ENCODE measurements at places on chromosomes 3 and 15.

- DNase-seq, result peak; percentile 63
Measured at GRCh38 chr3:127529346-127530188, 61.0 kb downstream of the TPRA1 start.

GRCh38 chr3:193805448-193805847 is 212.4 kb downstream of the OPA1 start:
- no peak for DNase-seq

DNA sequence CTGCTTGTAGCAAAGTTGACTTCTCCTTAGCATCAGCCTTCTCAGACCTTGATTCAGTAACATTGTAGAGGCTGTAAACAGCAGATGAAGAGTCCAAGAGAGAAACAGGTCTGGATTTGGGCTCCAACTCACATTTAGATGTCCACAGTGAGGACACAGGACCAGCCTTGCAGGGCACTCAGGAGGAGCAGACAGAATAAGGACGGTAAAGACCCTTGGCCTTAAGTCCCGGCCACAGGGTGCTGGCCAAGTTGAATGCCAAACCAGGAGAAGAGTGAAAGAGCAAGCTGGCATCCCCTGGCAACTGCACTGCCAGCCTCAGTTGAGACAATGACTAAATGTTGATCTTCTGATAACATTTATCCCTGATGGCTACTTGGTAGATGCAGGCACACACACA is 136.3 kb downstream of the LRRK1 start:
- DNase-seq, result no peak

- no peak for DNase-seq
Measured at GRCh38 chr15:80834906-80835305, 55.7 kb downstream of the CEMIP start.

DNA sequence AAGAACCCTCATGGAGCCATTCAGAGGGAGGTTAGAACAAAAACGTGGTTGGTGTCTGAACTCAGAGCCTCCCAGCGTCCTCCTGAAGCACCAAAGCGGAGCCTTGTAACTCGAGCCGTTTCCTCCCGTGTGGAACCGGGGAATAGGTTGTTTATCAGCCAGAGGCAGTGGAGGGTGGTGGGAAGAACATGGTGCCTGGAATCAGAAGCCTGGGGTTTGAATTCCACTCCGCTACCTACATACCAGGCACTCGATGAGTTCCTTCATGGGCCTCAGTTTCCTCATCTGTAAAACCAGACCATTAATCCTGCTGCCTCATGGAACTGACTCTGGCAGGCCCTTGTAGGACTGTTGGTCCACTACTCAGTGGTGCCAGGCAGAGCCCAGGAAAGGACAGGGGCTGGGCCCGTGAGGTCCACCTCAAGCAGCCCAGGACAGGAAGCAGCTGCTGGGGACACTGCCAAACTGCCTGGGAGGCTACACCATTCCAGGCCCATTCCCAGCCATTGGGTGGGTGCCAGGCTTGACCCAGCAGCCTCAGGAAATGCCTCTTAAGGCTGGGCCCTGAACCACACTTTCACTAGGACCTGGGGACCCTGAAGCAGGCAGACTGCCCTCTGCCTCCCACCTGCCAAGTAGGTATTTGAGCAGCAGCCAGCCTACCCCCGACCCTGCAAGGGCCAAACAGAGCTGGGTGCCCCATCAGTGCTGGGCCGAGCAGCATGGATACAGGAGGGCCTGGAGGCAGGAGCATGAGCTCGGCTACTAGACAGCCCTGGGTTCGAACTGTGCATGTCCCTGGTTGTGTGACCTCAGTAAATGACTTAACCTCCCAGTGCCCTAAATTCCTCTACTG is 33.4 kb downstream of the PRKCD start:
- no peak for DNase-seq

DNA sequence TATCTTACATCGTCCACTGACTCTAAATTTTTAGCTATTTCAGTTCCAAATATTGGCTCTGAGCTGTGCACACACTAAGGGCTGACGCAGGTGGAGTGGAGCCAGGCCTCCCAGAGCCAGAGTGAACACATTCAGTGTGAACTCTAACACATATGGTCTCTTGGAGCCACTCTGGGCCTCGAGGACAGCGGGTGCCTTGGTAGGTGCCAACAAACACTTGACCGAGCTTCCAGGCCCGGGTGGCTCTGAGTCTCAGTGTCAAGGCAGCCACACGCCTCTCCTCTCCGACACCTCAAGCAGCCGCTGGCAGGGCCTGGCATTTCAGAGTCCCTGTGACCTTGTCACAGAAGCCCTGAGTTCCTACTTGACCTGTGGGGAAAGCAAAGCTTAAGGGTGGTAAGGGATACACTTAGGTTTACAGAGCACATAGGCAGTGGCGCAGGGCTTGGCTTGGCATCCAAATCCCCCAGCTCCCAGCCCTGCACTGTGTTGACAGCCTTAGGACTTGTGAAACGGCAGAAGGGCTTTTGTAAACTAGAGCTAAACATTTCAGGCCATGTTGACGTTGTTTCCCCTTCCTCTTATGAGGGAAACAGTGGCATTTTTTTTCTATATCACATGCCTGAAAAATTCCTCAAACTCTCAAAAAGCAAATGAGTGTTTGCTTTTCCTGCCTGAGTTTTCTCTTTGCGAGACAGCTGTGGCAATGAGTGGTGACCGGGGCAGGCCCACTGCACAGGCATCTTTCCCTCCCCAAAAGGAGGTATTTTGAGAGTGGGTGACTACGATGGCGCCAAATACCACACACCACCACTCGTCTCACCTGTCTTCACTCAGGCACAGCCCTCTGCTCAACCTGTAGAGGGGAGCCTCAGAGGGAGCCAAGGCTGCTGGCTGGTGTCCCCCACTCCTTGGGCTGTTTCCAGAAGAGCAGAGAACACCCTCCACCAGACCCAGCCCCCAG is 60.8 kb downstream of the DAPK2 start:
- DNase-seq, result no peak

DNA sequence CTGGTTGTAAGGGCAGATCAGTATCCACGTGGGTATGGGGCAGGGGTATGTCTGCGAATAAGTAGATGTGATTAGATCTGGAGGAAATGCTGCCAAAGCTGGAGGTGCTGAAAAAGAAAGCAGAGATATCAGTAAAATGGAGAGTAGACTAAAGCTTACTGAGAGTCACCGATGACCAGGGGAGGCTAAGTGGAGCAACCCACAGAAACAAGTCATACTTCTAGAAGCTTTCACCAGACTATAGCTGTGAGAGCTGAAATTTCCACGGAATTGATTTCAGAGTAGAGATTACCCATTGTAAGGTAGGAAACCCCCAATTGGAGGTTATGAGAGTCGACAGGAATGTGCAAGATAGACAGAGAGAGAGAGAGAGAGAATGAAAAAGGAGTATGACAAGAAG is 27.5 kb downstream of the ONECUT1 start:
- DNase-seq, result no peak

- DNase-seq, result no peak
Measured at GRCh38 chr15:89769366-89769765, 6.8 kb upstream of the MESP2 start.

- DNase-seq, result no peak
Measured at GRCh38 chr15:54481819-54482218, 503.6 kb downstream of the UNC13C start.

GRCh38 chr3:184183679-184184078 is 2.3 kb upstream of the ABCF3 start:
- DNase-seq, result no peak

GRCh38 chr3:178297199-178297598 is 239.0 kb upstream of the KCNMB2 start:
- DNase-seq, result no peak

GRCh38 chr3:131053043-131053859 is 26.6 kb downstream of the NEK11 start:
- no peak for DNase-seq

DNA sequence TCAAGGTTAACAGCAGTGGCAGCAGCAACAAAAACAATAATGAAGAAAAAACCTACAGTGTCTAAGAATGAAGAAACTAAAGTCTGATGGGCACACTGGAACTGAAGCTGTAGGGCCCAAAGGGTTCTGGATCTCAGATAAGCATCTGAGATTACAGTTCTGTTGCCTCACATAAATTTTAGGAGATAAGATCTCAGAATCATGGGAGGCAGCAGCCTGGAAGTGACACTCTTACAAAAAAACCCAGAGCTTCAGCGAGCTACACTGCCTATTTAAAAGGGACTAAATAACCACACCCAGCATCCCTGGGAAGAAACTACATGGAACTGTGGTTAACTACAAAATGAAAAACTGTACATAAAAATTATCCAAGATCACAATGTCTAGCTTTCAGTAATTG is 61.2 kb downstream of the PLD1 start:
- DNase-seq, result no peak

DNA sequence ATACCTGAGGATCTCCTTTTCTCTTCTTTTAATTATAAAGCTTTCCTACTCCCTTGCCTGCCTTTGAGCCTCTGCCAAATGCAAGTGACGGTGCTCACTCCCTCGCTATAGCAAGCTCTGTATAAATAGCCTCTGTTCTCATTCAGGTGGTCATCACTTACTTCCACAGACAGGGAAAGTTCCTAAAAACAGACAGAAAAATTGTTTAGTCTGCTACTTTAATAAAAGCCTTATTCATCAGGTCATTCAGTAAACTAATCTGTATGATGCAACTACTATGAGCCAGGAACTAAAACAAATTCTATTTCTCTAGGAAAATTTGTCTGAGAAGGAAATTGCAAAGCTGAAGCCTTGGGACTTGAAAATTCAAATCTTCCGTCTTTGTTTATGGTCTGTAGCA is 10.2 kb upstream of the DLG1 start:
- DNase-seq, result no peak

- peak; percentile 88 for DNase-seq
Measured at GRCh38 chr3:12916159-12916558, 74.8 kb upstream of the RPL32 start.

GRCh38 chr15:99537344-99537743 is 28.4 kb upstream of the MEF2A start:
- DNase-seq, result no peak

DNA sequence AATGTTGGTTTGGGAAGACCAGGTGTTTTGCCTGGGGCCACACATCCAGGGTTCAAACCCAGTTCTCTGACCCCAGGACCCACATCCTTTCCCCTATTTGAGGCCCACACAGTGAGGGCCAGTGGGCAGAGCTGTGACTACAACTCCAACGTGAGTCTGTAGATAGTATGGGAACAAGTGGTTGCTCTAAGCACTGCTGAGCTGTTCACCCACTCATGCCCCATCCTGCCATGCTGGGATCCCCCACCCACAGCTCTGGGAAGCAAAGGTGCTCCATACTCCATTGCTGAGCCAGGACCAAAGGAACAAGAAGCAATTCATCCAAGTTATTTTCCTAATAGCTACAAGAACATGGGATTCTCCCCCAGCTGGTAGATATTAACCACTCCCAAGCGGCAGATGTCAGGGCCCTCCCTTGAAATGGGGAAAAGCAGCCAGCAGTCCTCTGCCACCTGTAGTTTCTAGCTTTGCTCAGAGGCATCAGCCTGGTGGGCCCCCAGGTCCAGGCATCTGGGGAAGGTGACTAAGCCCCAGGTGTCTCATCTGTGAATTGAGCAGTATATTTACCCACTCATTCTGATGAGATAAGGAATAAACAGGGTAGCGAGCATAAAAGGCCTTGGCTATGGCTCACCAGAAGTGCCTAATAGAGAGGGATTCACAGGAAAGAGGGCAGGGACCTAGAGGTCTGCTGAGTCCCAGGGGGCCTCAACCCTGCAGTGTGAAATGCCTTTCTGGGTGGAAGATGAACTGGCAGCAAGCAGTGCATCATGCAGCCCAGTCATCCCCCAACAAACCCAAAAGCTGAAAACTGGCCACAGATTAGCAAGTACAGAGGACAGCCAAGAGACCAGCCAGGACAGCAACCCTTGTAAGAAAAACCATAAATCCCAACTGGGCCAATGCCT is 33.4 kb downstream of the POC1A start:
- peak; percentile 16 for DNase-seq

- DNase-seq, result no peak
Measured at GRCh38 chr3:103919327-103919726, 1447.4 kb upstream of the ALCAM start.

DNA sequence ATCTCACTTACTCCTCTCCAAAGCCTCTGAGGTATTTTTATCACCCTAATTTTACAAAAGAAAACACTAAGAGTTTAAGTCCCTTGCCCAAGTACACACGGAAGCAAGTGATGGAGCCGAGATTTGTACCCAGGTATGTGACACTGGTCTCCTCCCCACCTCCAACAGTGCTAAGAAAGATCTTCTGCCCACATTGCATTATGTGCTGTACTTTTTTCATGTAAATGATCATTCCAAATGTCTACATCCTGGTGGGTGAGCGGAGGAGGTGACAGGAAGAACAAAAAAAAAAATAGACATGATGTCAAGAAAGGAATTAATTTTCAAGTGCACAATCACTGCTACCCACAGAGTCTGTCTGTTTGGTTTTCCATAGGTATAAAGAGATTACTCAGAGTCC is 694.1 kb downstream of the FHIT start:
- no peak for DNase-seq

- DNase-seq, result no peak
Measured at GRCh38 chr3:155270485-155271342, 22.8 kb downstream of the STRIT1 start.

- no peak for DNase-seq
Measured at GRCh38 chr3:169965562-169966427, 812 bp upstream of the SEC62 start.

GRCh38 chr3:126110431-126111125 is 26.7 kb upstream of the SLC41A3 start:
- DNase-seq, result no peak

- DNase-seq, result peak; percentile 96
Measured at GRCh38 chr3:159185443-159186050, 383.7 kb downstream of the MFSD1 start.

DNA sequence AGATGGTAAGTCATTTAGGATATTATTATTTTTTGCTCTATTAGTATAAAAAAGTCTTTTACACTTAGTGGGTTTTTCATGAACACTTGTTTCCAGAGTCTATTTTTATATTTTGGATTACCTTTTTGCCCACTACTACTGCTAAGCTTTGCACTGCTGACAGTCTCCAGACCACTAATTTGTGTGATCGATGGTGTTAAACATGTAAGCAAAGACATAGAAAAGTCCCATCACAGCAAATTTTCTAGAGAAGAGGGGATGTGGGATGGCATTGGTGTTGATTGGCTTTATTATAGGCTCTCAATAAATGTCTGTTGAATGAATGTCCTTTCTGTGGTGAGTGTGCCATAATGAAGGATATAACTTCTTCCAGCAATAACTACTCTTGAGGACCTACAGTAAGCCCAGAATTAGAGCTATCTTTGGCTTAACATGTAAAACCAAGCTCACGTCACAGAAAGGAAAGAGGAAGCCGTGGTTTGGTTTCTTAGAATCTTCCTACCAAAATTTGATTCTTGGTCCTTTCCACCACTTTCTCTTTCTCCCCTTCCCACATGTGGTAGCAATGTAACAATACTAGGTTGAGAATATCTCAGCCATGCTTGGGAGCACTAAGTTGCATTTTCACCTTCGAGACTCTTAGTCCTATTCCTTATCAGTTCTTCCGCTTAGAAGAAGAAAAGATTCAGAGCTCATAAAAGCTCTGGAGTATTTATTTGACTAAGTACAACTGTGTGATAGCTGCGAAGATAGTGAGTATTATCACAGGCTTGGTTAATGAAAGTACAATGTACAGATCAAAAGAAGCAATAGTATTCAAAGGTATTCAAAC is 90.6 kb upstream of the UMPS start:
- peak; percentile 96 for DNase-seq

- peak; percentile 86 for DNase-seq
Measured at GRCh38 chr3:187319699-187320302, 28.3 kb upstream of the MASP1 start.

Measured in MV-4-11 (cell line).